ENCODE measurements at places on chromosomes 16 and 17.

- no peak for DNase-seq
Observed at GRCh38 chr16:54655121-54655590, 275.5 kb upstream of the IRX5 start.

- DNase-seq = no peak
Observed at GRCh38 chr16:57908409-57908987, 62.4 kb downstream of the CNGB1 start.

DNA sequence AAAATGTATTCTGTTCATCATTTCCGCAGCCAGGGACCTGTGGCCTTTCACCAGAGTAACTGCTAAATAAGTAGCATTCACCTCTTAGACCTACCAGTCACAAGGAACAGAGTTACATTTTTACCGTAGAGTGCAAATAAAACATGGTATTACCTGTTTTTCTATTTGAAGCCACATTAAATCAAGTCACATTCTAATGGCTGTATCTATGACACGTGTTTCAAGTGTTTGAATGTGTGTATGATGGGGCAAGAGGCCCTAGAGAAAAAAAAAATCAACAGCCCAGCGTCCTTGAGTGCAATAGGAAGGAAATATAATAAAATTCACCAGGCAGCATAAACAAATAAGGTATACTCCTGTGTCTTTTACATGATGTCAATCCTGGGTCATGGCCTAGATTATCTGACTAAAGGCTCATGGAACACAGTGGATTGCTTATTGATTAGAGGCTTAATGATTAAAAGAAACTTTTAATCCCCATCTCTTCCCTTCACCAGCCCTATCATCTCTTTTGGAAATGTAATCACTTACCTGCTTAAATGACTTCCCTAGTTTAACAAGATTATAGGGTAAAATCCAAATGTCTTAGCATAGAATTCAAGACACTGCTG is 168.7 kb upstream of the CDH5 start:
- no peak for DNase-seq

GRCh38 chr17:44775838-44776621 is 17.2 kb downstream of the ADAM11 start:
- no peak for DNase-seq

GRCh38 chr16:55203570-55203969 is 120.4 kb upstream of the IRX6 start:
- no peak for DNase-seq

- no peak for DNase-seq
Observed at GRCh38 chr17:1649844-1650501, at the start of gene RILP. RILP (minus strand) TSS chr17:1649866; CDS start chr17:1649804, 62 bp downstream.

GRCh38 chr17:48925991-48926342 is 17.8 kb downstream of the UBE2Z start:
- no peak for DNase-seq

DNA sequence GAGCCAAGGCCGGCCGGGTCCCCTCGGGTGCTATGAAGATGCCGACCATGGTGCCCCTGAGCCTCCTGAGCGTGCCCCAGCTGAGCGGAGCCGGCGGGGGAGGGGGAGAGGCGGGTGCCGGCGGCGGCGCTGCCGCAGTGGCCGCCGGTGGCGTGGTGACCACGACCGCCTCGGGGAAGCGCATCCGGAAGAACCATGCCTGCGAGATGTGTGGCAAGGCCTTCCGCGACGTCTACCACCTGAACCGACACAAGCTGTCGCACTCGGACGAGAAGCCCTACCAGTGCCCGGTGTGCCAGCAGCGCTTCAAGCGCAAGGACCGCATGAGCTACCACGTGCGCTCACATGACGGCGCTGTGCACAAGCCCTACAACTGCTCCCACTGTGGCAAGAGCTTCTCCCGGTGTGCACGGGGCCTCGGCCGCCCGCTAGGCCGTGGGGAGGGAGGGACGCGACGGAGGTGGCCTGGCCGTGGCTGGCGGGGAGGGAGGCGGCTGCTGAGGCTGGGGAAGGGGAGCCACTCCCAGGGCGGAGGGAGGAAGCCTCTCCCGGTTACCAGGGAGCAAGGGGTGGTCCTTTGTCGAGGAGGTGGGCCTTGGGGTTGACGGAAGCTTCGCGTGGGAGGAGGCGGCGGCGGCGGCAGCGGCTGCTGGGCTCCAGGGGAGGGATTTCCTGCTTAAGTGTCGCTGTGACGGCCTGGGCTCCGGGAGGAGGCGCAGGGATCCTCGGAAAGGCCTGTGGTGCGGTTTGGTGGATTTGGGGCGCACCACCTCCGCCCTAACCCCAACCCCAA is 1.3 kb downstream of the MAZ start:
- DNase-seq = peak; percentile 94

DNA sequence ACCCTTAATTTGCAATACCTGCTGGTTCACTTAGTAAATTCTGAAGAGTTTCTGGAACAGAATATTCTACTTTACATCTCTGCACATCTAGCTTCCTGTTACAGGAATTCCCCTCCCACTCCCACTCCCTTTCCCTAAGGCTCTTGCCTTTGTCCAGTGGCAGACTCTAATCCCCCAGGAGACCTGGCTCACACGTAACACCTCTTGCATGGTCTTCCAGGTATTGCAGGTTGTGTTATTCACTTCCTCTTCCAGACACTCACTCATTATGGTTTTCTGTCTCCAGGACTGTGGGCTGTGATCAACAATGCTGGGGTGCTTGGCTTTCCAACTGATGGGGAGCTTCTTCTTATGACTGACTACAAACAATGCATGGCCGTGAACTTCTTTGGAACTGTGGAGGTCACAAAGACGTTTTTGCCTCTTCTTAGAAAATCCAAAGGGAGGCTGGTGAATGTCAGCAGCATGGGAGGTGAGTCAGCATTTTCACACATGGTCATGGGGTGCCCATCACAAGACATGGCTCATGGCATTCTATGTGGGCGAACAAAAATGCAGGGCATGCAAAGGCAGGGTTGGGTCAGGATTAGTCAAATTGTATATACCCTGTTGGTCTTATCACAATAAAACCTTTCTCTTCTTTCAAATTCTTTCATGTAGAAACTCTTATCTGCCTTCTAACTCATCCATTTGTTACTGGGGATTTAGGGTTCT is 35.8 kb downstream of the HSD17B2 start:
- DNase-seq = no peak

DNA sequence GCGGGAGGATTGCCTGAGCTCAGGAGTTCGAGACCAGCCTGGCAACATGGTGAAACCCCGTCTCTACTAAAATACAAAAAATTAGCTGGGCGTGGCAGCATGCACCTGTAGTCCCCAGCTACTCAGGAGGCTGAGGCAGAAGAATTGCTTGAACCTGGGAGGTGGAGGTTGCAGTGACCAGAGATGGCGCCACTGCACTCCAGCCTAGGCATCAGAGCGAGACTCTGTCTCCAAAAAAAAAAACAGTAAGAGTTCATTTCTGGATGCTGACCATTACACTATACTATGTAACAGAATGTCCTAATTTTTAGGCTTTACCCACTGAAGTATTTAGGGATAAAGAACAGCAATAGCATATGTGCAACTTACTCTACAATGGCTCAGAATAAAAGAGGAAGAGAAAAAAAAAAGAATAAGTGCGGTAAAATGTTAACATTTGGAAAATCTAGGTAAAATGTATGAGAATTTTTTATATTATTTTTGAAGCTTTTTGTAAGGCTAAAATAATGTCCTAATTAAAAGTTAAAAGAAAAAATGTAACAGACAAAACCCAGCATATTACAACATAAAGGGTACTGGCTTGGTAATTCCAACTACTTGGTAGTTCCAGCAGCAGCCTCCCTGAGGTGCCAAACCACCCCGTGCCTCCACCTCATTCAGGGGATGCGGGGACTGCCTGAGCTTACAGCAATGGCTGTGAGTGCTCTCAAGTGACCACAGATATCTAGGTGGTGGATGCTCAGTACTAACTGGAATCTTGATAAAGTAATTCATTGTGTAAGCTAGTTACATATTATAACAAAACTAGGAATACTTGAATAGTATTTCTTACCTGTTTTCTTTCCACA is 10.9 kb downstream of the COPS3 start:
- peak; percentile 37 for DNase-seq

All from mesenteric fat pad (tissue), 1 donor.